CD4-positive, alpha-beta T cell treated with Interleukin-6 at 100 ng/mL for 8 hours (primary cell): ENCODE measurements at places on chromosomes 16 and 17.

DNA sequence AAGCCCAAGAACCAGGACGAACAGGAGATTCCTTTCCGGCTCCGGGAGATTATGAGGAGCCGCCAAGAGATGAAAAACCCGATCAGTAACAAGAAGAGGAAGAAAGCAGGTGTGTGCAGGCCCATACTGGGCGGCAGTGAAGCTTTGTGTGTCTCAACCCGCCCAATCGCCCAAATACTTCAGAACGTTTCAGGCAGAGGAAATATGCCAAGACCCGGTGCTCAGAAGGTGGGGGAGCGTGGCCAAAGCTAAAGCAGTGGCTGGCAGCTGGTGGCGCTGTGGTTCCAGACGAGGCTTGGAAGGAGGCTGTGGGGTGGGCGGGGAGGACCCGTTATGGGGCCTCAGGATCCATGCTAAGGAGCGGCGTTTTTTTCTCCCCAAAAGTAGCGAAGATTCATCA lies 1.2 kb downstream of the CCDC137 start:
- DNase-seq: no peak

GRCh38 chr16:65312795-65313194 lies 190.9 kb upstream of the CDH11 start:
- no peak for DNase-seq

- DNase-seq: no peak
These were observed 11.9 kb downstream of the FBRS start for GRCh38 chr16:30669903-30670824.

DNA sequence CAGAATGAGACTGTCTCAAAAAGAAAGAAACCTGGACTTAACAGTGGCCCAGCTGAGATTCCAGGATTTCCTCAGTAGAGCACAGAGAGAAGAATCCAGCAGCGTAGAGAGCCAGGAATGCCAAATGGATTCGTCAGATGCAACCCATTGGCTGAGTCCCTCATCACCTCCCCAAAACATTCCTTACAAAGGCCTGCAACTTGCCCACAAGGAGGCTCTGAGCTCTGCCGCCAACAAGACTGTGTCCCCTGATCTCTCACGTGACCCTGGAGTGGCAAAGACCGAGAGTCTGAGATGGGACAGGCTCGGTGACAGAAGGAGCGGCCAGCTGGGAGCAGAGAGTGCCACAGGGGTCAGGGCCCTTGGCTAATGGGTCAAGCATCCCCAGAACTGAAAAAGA lies 6.9 kb upstream of the CHMP6 start:
- DNase-seq: no peak

DNA sequence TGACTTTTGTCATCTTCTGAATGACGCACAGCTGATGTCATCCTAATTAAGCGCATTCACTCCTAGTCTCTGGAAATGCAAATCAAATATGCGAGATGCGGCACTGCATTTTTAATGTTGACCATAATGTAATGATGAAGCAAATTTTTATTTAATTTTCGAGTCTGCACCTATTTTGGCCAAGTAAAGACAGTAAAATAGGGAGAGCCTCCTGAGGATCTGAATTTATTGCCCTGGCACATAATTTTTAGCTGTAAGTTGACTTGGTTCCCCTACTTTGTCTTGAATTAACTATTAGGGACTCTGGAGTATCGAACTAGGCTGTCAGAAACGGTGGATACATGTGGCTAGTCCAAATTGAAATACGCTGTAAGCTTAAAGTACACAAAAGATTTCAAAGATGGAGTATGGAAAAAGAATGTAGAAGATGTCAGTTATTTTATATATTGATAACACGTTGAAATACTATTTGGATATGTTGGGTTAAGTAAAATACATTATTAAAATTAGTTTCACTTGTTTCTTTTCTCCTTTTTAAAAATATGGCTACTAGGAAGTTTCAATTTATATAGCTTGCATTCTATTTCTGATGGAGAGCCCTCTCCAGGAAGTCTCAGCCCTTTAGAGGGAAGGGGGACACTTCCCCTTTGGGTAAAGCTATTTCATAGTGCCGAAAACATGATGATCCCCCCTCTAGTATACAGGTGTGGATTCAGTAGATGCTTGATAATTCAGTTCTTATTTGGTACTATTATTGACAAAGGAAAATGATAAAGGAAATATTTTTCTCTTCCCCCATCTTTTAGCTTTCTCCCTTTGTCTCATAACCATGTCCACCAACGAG lies 991 bp downstream of the KPNA2 start:
- no peak for DNase-seq

- DNase-seq: peak; percentile 23
These were observed 48.6 kb downstream of the GAS7 start for GRCh38 chr17:10149573-10150399.

GRCh38 chr17:82687871-82688270 lies 10.6 kb downstream of the RAB40B start:
- no peak for DNase-seq
